ENCODE measurements at places on chromosomes 4 and X. TPM values are rescaled to one million over a fixed set of nuclear protein-coding genes. Genes with fewer than 3 reads are reported as not detected.

DNA sequence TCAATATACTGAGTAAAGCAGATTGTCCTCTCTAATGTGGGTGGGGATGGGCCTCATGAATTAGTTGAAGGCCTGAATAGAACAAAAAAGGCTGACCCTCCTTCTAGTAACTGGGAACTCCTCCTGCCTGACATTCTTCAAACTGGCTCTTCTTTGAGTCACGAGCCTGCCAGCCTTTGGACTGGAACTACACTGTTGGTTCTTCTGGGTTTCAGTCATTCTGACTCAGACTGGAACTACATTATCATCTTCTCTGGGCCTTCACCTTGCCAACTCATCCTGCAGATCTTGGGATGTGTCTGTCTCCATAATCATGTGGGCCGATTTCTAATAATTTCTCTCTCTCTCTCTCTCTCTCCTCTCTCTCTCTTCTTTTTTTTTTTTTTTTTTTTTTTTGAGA is 26.9 kb upstream of the CT47C1 start:
- no peak for DNase-seq

- no peak for DNase-seq
Observed at GRCh38 chrX:43165343-43165920, 387.5 kb upstream of the PPP1R2C start.

GRCh38 chr4:37816719-37817118 is 9.8 kb upstream of the PGM2 start:
- DNase-seq = no peak

GRCh38 chr4:128287871-128288688 is 467 bp upstream of the PGRMC2 start:
- DNase-seq = peak; percentile 100

- no peak for DNase-seq
Observed at GRCh38 chr4:86980230-86980629, 45.4 kb downstream of the AFF1 start.

- DNase-seq = no peak
Observed at GRCh38 chr4:126057371-126057770, 742.6 kb downstream of the FAT4 start.

DNA sequence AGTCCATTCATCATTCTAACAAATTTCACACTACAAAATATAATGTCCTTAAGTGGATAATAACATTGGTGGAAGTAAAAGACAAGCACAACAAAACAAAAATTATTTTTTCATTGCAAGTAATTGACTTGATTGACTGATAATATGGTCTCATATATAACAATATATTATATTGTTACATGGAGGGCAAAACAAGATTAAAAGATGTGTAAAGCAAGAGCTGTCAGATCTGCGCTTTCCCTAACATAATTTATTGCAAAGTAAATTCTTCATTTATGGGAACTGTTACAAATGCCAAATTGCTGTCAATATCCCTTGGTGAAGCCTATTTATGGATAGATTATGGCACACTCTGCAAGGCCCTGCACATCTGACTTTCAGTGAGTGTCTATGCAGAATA is 233.6 kb downstream of the PCDH7 start:
- DNase-seq = no peak

DNA sequence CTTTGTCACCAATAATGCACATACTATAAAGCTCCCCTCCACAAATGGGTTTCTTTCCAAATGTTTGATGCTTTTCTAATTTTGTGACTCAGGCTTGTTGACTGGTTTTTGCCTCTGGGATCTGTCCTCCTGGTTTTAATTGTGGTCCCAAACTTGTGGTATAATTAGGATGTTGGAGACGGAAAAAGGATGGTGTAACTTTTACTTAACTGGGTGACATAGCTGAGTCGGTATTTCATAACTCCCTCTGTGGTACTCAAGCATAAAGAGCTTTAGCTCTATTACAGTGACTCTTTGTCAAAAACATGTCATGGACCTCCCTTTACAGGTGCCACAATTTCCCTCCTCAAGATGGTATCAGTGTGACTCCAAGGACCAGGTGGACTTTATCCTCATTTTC is 119.7 kb upstream of the RBPJ start:
- DNase-seq = no peak

DIPK2B gene
- total RNA-seq = 4.5 TPM

FAM90A26 gene
- not detected for total RNA-seq

DNA sequence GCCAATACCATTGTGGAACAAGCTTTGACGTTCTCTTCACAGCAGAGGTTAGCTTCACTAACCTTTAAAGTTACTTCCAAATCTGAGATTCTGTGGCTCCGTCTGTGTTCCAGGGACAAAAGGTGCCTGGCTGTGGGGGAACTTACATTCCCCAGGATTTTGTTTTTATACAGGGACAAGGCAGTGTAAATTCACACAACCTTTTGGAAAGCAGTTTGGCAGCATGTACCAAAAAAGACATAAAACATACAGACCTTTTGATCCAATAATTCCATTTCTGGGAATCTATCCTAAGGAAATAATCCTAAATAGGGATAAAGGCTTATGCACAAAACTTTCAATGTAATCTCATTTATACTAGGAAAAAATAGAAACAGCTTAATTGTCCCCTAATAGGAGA is 8.9 kb upstream of the C1QTNF7 start:
- no peak for DNase-seq

HS6ST2 gene
- under 0.01 TPM for total RNA-seq

RCHY1 gene
- 27.1 TPM for total RNA-seq

- no peak for DNase-seq
Observed at GRCh38 chr4:3767570-3768288, 1.5 kb downstream of the ADRA2C start.
